Uterus (tissue), 4 donors: ENCODE measurements at places on chromosomes 7 and 10. TPM values are rescaled to one million over a fixed set of nuclear protein-coding genes. Genes with fewer than 3 reads are reported as not detected.

Gene SLC29A4
- total RNA-seq = not detected

Gene SPDYE16
- total RNA-seq = 0.35 TPM

Gene PDE6C
- total RNA-seq = not detected

GRCh38 chr10:29495366-29495765 is 139.4 kb downstream of the SVIL start:
- no peak for DNase-seq

GRCh38 chr10:132407846-132408278 is 10.9 kb downstream of the PWWP2B start:
- no peak for DNase-seq

DNA sequence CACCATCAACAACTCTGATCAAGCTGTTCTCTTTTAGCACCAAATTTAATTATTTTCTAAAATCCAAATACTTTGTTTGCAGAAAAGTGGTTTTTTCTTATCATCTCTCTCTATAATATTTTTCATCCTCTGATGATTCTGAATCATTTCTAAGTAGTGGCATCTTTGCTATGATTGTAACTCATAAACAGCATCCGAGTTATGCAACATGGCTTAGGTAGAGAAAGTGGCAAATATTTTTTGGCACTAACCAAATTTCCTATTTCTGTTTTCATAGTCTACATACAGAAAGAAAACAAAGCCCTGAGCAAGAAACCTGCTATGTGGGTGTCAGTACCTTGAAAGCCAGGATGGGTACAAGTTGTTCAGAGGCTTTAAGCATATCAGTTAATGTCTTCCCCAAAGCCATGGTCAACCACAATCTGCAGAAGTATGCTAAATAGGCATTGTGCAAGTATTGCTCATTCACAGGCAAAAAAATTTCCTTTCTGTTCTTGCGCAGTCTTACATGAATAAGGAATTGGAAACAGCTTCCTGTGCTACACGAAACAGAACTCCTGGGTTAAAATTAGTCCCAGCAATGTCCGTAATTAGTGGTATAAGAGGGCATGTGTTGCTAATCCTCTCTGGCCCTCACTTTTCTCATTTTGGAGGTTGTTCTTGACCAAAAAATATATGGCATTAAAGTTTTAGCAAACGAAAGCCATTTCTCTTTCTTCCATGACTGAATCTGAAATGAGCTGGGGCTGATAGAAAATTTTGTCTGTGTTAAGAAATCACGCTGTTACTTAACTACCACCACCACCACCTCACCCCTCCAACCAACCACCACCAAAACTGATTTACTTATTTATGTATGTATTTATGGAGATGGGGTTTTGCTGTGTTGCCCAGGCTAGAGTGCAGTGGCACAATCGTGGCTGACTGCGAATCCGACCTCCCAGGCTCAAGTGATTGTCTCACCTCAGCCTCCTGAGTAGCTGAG is 325.6 kb upstream of the MAGI2 start:
- DNase-seq = no peak

DNA sequence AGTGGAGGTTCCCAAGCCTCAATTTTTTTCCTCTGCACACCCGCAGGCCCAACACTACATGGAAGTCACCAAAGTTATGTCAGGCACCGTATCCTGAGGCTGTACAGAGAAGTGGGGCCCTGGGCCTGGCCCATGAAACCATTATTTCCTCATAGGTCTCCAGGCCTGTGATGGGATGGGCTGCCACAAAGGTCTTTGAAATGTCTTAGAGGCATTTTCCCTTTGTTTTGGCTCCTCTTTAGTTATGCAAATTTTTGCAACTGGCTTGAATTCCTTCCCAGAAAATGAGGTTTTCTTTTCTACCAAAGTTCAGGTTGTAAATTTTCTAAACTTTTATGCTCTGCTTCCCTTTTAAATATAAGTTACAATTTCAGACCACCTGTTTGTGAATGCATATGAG is 365.2 kb downstream of the HGF start:
- no peak for DNase-seq

GRCh38 chr7:111266613-111267012 is 175.7 kb downstream of the LRRN3 start:
- DNase-seq = no peak

DNA sequence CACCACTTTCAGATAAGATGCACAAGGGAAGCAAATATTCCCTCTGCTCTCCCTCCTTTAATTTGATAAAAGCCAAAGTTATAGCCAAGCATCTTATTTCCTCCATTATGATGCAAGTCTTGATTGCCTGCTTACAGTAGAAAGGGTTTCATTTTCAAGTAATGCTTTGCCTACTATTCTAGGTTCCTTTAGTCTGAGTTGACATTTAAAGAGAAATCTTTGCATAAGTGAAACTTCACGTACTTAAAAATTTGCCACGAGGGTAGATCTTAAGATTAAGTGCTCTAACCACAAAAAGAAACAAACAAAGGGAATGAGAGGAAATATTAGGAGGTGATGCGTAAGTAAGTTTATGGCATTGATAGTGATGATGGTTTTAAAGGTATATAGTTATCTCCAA is 78.1 kb upstream of the VWDE start:
- no peak for DNase-seq

DNA sequence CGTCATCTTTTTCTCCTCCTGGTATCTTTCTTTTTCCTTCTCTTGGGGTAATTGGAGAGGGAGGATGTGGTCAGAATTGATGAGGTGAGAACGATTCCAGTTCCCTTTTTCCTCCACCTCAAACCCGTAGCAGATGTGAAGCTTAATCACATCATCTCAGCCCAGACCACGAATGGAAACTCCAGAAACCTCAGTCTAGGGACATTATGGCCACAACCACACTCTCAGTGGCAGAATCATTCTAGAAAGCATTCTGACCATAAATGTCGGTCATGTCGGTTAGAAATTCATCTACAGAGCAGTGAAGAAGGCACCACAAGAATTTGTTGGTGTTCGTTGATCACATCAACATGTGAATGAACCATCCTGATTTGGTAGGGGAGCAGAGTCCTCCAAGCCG is 78.7 kb downstream of the GATA3 start:
- DNase-seq = no peak

GRCh38 chr7:21886396-21886795 is 59.3 kb downstream of the CDCA7L start:
- DNase-seq = no peak

GRCh38 chr7:105805447-105806019 is 70.9 kb downstream of the ATXN7L1 start:
- DNase-seq = no peak

DNA sequence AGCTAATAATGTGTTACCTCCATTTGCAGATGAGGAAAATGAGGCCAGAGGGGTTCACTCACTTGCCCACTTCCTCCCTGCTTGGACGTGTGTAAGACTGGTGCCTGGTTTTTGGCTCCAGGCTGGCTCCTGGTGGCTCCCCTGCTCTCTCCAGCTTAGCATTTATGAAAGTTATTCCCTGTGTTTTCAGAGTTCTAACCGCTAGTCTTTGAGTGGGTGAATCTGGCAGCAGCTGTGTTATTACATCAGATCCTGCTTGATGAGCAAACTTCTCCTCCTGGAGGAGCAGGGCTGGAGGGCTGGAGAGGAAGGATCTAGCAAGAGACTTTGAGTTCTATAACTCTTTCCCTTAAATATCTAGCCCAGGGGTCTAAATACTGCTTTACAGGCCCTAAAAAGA is 80.9 kb upstream of the AGBL3 start:
- DNase-seq = peak; percentile 77

- no peak for DNase-seq
These were observed 1150.0 kb upstream of the POT1 start for GRCh38 chr7:126079581-126079980.
